ENCODE measurements at places on chromosomes 4 and X.

DNA sequence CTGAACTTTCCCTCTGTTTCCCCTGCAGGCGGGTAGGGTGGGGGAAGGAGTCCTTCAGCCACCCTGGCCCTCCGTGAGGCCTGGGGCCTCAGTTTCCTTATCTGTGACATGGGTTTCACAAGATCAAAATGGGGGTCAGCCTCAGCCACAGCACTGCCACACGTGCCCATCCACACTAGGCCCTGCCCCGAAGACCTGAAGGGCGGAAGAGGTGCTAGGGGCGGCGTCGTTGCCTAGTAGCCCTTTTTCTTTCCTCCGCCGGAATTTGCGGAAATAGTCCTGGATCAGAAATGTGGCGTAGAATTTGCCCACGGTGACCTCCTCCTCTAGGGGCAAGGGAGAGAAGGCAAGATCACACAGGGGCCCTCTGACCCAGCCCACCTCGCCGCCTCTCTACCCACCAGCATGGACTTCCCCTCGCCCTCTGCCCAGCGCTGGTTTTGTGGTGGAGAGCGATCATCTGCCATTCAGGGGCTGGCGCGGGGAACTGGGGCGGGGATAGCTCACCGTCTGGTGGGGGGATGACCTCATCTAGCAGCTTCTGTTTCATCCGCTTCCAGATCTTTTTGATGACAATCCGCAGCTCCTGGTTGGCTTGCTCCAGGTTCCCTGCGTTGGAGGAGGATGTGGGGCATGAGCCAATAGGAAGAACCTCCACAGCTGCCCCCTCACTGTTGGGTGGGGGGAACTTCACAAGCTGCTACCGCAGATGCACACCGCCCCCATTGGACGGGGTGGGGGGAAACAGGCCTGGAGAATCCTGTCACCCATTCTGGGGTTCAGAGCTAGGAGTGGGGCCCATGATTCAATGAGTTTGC is 9.7 kb upstream of the SYP start:
- peak; percentile 24 for DNase-seq

- DNase-seq: no peak
Observed at GRCh38 chrX:73876911-73877310, 313.9 kb downstream of the CHIC1 start.

DNA sequence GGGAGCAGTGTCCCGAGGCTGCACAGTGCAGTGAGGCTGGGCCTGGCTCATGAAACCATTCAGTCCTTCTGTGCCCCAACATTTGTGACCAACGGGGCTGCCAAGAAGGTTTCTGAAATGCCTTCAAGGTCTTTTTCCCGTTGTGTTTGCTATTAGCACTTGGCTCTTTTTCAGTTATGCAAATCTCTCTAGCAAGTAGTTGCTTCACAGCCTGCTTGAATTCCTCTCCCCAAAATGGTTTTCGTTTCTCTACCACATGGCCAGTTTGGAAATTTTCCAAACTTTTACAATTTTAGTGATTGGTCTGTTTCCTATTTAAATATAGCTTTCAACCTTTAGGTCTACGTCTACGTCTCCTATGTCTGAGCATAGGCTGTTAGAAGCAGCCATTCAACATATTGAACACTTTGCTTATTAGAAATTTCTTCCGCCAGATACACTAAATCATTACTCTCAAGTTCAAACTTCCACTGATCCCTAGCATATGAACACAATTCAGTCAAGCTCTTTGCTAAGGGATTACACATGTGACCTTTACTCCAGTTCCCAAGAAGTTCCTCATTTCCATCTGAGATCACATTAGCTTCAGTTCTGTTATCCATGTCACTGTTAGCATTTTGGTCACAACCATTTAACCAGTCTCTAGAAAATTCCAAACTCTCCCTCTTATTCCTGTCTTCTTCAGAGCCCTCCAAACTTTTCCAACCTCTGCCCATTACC is 901.8 kb downstream of the GLUD2 start:
- DNase-seq: no peak

- DNase-seq: no peak
Observed at GRCh38 chr4:17480210-17480927, 31.5 kb downstream of the QDPR start.

- no peak for DNase-seq
Observed at GRCh38 chr4:118821590-118822293, 14.2 kb downstream of the SEC24D start.

DNA sequence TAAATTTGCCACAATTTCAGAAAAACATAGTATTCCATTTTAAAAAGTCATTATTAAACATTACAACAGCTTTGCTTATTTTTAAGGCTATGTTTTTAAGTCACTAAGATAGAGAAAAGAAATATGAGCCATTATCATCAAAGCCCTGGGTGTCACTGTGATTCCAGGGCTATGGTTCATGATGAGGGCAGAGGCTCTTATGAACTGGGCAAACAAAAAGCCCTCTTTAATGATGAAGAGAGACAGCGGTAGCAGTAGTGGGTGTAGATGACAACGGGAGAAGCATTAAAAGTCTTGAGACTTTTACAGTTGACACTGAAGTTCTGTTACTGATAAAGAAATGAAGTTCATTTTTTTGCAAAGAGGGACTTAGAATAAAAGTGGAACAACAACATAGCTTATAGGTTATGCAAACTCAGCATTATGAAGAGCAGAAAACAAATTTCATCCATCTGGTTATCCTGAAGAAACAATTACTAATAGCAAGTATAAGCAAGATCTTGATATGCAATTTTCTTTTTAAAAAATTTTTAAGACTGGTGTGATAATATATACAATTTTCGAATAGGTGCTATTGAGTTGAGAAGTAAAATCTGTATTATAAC is 202.7 kb upstream of the ETNPPL start:
- no peak for DNase-seq

DNA sequence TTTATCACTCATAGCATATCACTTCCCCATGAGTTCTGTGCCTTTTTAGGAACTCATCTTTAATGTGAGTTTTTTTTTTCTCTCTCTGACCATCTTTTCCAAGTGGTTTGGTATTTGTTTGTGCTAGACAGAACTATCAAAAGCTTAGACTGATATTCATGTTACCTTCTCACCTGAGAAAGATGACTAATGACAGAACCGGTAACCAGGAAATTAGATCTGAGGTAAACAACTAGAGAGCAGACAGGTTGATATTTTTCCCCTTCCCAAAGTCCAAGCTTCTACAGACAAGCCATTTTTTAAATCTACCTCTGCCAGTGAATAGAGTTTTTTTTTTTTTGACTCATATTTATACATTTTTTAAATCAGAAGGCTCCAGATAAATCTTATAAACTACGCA is 17.0 kb upstream of the SRD5A3 start:
- no peak for DNase-seq

DNA sequence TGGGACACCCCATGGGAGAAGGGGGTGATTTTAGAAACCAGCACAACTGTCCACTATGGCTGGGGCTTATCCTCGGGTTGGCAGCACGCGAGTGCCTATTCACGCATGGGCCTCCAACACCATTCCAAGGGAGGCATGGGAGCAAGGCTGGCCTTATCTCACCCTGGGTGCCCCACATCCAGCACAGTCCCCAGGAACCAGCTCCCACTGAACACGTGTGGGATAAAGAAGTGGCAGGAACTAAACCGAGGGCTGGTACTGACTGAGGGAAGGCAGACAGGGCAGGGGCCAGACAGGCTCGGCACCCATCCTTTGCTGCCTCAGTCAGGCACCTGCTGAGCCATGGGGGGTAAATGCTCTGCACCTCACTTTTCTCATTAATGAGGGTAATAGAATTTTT is 43.7 kb upstream of the GPR78 start:
- DNase-seq: no peak

GRCh38 chr4:52932591-52933470 is 70.7 kb downstream of the RASL11B start:
- no peak for DNase-seq

DNA sequence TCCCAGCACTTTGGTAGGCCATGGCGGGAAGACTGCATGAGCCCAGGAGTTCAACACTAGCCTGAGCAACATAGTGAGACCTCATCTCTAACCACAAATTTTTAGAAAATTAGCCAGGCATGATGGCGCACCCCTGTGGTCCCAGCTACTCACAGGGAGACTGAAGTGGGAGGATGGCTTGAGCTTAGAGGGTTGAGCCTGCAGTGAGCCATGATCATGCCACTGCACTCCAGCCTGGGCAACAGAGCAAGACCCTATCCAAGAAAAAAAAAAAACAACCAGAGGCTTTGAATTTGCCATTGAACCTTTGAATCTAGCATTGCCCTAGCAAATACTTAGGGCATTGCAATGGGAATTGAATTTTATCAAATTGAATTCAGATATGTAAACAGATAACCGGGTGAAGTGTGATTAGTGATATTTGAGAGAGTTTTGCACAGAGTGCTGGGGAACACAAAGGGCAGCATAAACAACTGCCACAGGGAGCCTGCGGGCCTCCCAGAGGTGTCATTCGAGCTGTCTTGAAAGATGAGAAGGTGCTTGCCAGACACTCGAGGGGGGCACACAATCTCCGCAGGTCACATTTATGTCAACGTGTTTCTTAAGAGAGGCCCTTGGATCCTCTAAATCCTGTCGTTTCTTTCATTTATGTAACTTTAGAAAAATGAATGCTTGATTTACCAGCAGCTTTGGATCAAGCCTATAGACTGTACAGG is 200.3 kb downstream of the AASDH start:
- peak; percentile 58 for DNase-seq

GRCh38 chr4:70687392-70687791 is 940 bp upstream of the UTP3 start:
- peak; percentile 16 for DNase-seq

DNA sequence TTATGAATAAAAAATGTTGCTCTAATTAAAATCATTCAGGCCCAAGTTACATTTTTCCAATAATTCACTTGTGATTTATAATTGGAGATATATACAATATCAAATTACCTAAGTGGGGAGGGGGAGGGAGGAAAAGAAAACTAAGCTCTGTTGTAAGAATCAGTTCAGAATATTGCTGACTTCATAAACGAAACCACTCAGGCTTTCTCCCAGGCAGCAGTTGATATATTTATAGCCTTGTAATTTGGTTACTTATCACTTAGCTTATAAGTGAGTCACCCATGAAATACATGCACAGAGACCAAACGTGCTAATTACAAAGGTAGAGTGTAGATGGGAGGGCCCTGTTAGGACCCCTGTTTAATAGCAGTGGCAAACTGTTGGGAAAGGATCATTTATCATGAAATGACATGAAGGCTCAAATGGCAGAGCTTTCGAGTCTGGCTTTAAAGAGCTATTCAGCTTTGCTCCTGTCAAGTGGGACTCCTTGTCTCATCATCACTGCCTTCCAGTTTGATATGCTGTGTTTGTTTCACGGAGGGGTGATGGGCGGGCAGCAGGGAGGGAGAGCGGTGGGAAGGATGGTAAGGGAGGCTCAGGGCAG is 105.6 kb upstream of the PGRMC2 start:
- no peak for DNase-seq
